GOT3 (cell line): ENCODE measurements at places on chromosomes 7 and 10.
A peak's percentile ranks its signal among the peaks of the same experiment; 100 is the strongest.

GRCh38 chr7:51318886-51319579 is 2.4 kb upstream of the COBL start:
- DNase-seq = no peak

- no peak for DNase-seq
Measured at GRCh38 chr10:129744134-129745111, 219.7 kb downstream of the EBF3 start.

DNA sequence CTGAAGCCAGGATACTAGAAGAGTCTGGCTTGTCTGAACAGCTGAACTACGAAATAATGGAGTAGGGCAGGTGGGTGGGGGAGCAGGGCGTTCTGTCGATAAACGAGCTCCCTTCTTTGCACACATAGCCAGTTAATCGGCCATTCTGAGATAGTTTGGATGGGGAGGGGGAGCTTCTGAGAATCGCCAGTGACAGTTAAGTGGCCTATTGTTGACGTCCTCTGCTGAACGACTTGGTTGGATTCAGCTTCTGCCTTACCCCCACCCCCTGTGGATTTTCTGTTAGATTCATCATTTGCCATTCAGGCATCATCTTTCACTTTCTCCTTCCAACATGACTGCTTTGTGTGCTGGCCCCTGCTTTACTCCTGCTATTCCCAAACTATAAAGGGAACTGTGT is 520 bp downstream of the CPA5 start:
- DNase-seq = no peak

DNA sequence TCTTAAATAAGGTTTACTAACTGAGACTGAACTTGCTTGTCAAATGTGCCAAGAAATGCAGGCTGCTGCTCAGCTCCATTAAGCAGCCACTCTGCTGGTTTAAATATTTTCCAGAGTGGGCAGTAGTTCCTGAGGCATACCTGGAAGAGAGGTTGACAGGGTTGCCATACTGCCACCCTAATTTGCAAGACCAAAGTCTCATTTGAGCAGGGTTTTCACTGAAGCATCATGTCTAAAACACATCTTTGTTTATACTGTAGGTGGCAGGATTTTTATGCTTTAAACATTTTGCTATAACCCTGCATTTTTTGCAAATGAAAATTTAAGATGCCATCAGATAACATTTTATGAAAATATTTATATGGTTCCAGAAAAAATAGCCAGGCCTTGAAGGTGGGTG is 618.0 kb upstream of the LRRTM3 start:
- DNase-seq = no peak

- no peak for DNase-seq
Measured at GRCh38 chr7:144588559-144589051, 185.1 kb upstream of the NOBOX start.

- DNase-seq = no peak
Measured at GRCh38 chr10:58280477-58280876, 11.5 kb downstream of the CISD1 start.

DNA sequence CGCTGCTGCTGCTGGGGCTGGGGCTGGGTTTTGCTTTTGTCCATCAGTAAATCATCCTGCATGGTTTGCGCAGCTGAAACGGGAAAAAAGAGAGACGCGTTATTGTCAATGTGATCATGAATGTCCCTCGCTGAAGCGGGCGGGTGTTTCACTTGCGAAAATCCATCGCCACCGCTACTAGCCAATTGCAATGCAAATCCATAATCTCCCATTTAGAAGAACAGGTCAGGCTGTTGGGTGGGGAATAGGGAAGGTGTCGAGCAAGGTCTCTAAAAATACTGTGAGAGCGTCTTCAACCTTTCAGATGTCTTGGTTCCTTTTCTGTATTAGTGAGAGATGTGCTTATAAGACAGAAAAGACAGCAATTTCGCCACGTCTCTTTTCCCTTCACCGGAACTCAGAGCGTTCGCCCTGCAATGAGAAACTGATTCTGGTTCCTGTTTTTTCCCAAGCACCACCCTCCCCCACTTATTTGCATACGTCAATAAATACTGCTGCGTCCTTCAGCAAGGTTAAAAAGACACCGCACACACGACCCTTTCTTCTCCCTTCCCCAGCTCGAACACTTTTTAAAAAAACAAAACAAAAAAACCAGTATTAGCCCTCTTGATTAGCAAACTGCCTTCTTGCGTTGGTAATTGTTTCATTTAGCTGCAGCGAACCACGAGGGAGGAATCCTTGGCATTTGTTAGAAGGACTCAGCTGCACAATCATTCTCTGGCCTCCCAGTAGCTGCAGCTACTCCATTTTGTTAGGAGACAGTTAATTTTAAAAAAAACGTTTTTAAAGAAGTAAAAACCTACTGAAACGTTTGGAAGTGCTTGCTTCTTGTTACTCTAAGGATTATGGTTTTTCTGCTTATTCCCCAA is 50.4 kb downstream of the CPEB3 start:
- no peak for DNase-seq

DNA sequence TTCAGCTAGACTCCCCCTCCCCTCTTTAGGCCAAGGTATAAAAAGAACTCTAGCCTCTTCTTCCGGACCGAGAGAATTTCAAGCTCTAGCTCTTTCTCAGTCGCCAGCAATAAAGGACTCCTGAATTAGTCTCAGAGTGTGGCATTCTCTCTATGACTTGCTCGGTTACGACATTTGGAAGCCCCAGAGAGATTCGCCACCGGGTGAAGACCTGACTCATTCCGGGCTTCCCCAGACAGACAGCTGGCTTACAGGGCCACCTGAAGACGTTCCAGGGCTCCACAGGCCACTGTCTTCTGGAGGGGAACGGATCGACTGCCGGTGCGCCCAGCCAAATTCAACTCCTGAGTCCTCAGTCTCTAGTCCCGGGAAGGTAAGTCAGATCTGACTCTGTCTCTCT is at the start of gene AKR1B15:
AKR1B15 (plus strand) TSS at position 234 of the 400 bp plus-strand sequence. CDS start 15,510 bp downstream, outside the sequence.
- no peak for DNase-seq

- no peak for DNase-seq
Measured at GRCh38 chr10:116809483-116810119, 39.7 kb upstream of the ENO4 start.

DNA sequence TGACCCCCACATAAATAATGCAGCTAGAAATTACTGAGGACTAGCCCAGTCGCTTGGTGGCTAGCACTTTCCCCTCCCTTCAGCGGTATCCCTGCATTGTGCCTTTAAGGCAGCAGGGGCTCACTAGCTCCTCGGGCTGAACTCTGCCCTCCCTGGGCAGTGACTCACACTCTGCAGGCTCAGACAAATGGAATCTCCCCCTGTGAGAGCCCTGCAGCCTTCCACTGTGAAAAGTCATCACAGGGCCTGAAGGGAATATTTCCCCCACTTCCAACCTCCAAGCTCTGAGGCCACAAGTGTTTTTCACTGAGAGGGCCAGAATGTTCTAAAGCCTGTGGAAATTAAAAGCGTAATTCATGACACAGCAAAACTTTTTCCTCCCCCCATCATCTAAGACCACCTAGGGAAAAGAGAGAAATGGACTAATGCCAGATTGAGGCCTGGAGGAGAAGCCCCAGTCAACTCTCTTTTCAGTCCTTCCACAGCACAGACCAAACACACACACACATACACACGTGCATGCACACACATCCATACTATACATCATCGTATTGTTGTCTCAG is 93.6 kb upstream of the COL1A2 start:
- peak; percentile 40 for DNase-seq

DNA sequence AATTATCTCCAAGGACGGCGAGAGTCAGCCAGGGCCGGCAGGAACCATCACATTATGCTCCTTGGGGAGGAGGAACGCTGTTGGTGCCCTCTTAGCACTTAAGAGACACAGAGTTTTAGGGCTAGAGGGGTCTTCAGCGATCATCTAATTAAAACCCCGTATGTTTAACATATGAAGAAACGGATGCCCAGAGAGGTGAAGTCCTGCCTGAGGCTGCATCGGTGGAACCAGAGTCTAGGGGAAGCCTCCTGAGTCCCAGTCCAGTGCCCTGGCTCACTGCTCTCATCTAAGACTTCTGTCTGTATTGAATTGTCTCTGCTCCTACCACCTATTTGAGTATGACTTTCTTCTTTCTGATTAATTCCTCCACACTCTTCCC is 688 bp upstream of the ABCB4 start:
- DNase-seq = no peak

GRCh38 chr7:43077732-43078391 is 34.6 kb upstream of the HECW1 start:
- no peak for DNase-seq

DNA sequence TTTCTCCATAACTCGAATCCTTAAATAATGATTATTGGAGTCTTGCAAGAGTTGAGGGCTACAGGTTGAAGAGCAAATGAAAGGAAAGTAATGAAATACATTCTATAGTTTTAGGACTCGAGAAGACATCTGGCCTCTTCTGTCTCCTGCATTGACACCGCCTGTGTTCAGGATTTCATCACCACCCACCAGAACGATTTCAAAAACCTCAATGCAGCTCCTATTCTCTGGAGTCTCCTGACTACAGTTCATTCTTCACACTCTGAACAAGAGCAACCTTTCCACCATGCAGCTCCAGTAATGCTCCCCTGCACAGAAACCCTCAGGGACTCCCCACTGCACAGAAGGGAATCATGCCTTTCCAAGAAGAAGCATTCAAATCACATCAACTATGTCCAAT is 5.5 kb downstream of the IL15RA start:
- DNase-seq = no peak

DNA sequence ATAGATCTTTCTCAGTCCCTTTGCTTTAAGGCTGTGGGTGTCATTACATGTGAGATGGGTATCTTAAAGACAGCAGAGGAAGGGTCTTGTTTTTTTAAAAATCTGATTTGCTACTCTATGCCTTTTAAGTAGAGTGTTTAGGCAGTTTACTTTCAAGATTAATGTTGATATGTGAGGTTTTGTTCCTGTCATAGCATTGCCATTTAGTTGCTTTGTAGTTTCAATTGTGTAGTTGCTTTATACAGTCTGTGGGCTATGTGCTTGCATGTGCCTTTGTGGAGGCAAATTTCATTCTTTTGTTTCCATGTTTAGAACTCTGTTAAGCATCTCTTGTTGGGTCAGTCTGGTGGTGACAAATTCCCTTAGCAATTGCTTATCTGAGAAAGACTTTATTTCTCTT is 54.6 kb downstream of the ZNF783 start:
- no peak for DNase-seq

DNA sequence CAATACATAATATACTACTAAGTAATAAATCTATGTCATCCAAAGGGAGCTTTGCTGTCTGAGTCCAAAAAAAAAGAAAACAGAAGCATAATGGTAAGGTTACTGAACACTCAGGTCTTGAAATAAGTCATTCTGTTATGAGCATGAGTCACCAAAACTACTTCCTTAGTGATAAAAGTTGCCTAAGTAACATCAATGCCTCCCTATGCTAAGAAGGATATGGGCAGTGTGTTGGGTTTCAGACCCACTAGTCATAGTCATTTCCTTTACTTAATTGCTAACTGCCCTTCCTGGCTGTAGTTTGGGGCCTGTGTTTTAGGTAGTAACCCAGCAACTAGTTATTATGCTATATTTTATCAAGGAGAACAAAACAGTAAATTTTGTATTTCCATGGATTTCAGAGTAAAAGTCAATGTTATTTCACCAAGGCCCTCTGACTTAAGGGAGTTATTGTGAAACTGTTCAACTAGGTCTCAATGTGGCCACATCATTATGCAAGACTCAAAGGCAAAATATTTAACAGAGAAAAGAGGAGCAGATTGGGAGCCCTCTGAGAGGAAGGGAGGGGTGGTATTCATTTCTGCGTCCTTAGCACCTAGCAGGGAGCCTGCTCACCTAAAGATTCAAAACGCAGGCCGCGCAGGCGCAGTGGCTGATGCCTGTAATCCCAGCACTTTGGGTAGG is 11.7 kb upstream of the VIM start:
- no peak for DNase-seq

- DNase-seq = no peak
Measured at GRCh38 chr7:30887464-30887872, 24.2 kb upstream of the AQP1 start.

- DNase-seq = no peak
Measured at GRCh38 chr10:127151541-127151940, 44.9 kb downstream of the INSYN2A start.

DNA sequence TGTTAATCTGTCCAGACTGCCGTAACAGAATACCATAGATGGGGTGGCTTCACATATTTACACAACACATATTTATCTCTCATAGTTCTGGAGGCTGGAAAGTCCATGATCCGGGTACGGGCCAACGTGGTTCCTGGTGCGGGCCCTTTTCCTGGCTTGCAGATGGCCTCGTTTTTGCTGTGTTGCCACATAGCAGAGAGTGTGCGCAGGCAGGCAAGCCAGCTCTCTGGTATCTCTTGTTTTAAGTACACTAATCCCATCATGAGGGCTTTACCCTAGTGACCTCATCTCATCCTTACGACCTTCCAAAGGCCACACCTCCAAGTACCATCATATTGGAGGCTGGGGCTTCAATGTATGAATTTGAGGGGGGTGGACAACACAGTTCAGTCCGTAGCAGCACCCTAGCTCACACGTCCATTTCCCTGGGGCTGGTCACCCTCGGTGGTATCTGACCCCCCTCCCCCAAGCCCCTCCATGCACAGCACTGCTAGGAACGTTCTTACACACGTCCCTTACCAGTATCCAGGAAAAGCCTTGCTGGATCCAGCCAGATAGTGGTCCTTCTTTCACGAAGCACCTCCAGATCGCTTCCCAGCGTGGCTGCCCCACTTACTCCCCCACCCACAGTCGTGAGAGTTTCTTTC is 21.5 kb downstream of the CUX1 start:
- DNase-seq = no peak

DNA sequence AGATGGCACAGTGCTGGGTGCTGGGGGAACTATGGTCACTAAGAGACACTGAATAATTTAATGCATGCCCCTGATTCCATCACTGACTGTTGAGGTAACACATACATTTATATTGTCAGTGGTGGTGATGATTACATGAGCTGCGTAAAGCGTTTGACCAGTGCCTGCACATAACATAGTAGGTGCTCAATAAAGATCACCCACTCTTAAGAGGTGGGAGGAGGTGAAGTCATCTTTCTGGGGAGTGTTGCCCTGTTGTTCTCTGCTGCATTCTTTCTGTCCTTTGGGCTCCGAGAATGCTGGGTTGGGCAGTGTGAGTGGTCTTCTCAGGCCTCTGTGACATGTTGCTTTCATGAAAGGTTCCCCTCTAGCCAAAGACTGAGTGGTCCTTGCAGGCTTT is 68.0 kb downstream of the TCF7L2 start:
- no peak for DNase-seq

GRCh38 chr7:74202841-74203556 is 6.8 kb upstream of the LAT2 start:
- no peak for DNase-seq

GRCh38 chr7:45193828-45194227 is 36.2 kb downstream of the RAMP3 start:
- no peak for DNase-seq

GRCh38 chr7:139772873-139773272 is 4.9 kb downstream of the HIPK2 start:
- no peak for DNase-seq

DNA sequence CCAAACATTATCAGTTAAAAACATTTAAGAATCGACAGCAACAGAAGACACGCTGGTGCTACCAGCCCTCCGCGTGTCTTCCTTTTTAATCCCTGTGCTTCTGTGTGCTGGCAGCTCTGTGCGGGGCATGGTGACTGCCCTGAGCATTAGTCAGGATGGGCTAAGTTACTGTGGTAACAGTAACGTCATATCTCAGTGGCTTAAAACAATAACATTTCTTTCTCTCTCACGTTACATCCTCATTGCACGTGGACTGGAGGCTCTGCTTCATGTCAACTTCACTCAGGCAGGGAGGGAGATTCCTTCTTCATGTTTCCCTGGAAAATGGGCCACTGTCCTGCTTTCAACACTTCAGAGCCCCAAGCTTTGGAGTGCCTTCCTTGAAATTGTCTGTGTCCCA is 378.5 kb downstream of the CCSER2 start:
- DNase-seq = no peak
